Aorta (tissue), 5 donors: ENCODE measurements at places on chromosomes 11 and 22. TPM values are rescaled to one million over a fixed set of nuclear protein-coding genes. Genes with fewer than 3 reads are reported as not detected.

SLC6A5 gene
- not detected for polyA plus RNA-seq

CNTF gene
- 0.26 TPM for polyA plus RNA-seq

CTTN gene
- 67.6 TPM for polyA plus RNA-seq

SLC43A3 gene
- polyA plus RNA-seq: 28.0 TPM

SPI1 gene
- 37.8 TPM for polyA plus RNA-seq
